Urinary bladder (tissue), 4 donors: ENCODE measurements at places on chromosomes 16 and 17. TPM values are rescaled to one million over a fixed set of nuclear protein-coding genes. Genes with fewer than 3 reads are reported as not detected.

The KRT40 gene
- total RNA-seq = not detected

DNA sequence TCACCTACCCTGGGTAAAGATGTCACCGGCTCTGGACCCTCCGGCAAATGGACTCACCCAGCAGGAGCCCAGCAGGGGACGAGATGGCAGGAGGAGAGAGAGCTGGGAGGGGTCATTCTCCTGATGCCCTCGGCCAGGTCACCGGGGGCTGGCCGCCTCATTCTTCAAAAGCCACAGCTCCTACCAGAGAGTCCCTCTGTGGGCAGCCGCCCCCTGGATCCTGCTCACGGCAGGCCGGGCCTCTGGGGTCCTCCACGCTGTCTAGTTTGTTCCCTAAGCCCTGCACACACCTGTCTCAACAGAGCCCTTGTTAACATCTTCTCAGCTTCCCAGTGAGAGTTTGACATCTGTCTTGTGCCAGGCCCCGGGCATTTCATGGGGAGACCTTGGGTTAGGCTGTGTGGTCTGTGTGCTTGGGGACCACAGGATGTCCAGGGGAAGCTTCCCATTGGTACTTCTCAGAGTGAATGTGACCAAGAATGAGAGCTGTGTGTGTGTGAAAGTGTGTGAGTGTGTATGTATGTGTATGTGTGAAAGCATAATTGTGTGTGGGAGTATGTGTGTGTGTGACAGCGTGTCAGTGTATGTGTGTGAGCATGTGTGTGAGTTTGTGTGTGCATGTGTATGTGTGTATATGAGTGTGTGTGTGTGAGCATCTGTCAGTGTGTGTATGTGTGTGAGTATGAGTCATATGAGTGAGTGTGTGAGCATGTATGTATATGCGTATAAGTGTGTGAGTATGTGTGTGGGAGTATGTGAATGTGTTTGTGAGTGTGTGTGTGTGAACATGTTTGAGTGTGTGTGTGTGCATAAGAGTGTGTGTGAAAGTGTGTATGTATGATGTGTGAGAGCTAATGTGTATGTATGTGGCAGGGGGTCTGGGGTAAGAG, 65.5 kb upstream of the BCO1 start:
- DNase-seq = no peak

The SLC47A2 gene
- total RNA-seq = 0.21 TPM

DNA sequence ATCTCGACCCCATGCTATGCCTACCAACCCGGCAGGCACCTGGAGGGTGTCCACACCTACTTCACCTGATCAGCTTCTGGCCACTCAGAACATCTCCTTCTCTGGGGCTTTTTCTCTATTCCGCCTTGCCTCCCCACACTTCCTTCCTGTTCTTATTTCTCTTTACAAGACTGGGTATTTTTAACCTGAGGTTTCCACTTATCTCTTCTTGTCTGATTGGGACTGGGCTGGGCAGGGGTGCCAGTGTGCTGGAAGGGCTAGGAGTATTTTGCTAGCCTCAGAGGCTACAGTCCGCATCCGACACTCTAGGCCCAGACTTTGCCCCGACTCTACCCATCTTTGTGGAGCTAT, 26.2 kb upstream of the ZNF652 start:
- no peak for DNase-seq

The LITAFD gene
- total RNA-seq = not detected

GRCh38 chr17:80424878-80425765, 10.2 kb downstream of the ENDOV start:
- no peak for DNase-seq

GRCh38 chr17:28958820-28959455, 7.6 kb upstream of the PHF12 start:
- no peak for DNase-seq

DNA sequence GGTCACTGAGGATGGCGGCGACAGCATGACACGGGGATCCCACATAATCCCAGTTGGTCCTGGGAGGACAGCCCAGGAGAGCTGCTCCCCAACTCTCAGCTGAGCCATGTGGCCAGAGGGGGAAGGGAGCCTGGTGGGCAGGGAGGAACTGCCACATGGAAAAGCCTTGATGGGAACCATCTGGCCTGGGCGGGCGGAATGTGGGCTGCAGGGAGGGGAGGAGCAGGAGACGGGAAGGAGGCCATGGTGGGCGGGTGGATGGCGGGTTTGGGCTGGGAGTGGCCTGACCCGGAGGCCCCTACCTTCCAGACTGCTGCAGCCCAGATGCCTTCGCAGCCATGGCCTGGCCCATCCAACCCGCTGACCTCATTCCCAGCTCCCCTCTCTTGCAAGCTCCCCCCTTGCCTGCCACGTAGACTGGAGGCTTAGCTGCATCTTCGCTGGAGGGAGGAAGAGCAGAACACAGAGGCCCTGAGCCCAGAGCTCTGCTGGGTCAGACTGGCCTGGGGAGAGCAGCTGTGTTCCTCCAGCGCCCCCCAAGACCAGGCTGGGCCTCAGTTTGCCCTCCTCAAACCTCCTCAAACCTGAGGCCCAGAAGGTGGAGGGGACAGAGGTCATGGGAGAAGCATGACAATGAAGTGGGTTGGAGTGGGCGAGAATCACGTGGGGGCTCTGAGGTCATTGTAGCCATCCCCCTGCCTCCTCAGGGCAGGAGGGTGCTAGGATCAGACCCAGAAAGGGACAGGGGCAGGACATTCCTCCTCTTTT, 8.2 kb upstream of the COL1A1 start:
- DNase-seq = peak; percentile 84

The EIF4A3 gene
- total RNA-seq = 59.5 TPM

- no peak for DNase-seq
These were observed 12.9 kb downstream of the CMC2 start for GRCh38 chr16:80993834-80994233.

The DRC3 gene
- total RNA-seq = 3.6 TPM

DNA sequence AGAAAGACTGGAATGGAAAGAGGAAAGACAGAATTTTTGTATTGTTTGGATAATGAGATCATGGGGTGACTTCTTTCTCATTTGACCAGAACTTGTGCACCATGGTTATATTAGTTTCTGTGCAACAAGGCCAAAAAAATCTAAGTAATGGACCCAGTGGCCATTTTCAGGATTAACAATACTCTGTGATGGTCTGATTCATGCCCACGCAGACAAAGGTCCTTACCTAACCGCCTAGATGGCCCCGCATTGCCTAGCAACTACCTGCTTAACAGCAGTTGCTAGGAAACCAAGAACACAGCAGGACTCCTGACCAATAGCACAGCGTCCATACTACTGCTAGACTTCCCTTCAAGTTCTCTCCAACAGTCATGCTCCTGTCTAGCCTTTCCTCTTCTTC, 22.4 kb downstream of the MIS12 start:
- no peak for DNase-seq

DNA sequence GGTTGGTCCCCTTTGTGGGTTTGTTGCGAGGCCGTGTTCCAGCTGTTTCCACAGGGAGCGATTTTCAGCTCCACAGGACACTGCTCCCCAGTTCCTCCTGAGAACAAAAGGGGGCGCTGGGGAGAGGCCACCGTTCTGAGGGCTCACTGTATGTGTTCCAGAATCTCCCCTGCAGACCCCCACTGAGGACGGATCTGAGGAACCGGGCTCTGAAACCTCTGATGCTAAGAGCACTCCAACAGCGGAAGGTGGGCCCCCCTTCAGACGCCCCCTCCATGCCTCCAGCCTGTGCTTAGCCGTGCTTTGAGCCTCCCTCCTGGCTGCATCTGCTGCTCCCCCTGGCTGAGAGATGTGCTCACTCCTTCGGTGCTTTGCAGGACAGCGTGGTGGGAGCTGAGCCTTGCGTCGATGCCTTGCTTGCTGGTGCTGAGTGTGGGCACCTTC, 27.3 kb upstream of the STH start:
- no peak for DNase-seq

DNA sequence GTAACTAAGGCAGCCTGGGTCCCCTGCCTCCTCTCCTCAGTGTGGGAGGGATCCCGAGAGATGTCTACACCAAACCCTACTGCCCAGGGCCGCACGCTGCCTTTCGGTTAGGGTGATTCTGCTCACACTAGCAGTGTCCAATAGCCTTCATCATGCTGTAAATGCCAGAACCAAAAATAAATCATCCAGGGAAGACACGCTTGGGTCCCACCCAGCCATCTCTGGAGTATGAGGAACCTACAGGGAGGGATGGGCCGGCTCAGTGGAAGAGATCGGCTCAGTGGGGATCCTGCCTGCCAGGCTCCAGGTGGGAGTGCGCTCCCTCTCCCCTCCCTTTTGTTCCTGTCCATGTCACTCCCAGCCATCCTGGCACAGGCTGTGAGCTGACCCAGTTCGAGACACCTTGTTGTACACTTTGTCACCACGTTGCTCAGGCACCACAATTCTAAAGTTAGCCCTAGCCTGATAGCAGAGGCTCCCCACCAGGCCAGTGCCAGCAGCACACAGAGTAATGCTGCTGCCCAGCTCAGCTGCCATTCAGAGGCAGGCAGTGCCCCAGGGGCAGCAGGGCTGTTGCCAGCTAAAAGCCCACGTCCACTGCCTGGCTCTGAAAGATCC, 24.5 kb downstream of the PEMT start:
- no peak for DNase-seq

The CCL17 gene
- total RNA-seq = not detected

- DNase-seq = no peak
These were observed 46.4 kb downstream of the NKD1 start for GRCh38 chr16:50594308-50595260.

DNA sequence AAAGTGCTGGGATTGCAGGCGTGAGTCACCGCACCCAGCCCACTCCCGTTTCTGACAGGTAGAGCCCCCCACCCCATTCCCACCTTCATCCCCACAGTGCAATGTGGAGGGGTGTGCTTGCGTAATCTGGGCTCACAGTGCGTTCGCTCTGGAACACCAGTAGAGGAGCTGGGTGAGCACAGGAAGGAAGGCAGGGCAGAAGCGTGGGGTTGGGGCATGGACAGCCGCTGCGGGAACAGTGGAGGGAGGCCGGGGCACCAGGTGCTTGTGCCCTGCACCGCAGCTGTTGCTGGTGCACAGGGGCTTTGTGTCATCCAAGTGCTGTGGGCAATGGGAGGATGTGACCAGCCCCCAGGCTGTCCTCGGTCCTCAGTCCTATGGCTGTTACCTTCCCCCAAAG, 24.7 kb downstream of the KDM8 start:
- DNase-seq = no peak

DNA sequence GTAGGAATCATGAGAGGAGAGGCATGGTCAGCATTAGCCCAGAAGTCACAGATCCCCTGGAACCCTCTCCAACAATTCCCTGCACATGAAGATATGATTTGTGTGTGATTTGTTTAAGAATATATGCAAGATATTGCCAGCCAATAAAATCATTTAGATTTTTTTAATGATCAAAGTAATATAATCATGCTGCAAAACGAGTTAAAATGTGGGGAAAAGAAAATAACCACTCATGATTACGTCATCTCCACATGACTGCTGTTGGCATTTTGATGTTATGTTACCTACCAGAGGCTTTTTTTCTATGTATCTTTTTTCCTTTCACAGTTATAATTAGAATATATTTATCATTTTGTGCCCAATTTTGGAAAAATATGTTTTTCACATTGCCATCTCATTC, 22.4 kb downstream of the SLC35G3 start:
- DNase-seq = no peak

The HID1 gene
- 5.7 TPM for total RNA-seq

GRCh38 chr16:28537964-28538732, 626 bp downstream of the NUPR1 start:
- DNase-seq = no peak

The KRTAP1-1 gene
- not detected for total RNA-seq

- DNase-seq = no peak
These were observed 23.7 kb upstream of the SPNS2 start for GRCh38 chr17:4475001-4475400.

The MYH3 gene
- 227 TPM for total RNA-seq

DNA sequence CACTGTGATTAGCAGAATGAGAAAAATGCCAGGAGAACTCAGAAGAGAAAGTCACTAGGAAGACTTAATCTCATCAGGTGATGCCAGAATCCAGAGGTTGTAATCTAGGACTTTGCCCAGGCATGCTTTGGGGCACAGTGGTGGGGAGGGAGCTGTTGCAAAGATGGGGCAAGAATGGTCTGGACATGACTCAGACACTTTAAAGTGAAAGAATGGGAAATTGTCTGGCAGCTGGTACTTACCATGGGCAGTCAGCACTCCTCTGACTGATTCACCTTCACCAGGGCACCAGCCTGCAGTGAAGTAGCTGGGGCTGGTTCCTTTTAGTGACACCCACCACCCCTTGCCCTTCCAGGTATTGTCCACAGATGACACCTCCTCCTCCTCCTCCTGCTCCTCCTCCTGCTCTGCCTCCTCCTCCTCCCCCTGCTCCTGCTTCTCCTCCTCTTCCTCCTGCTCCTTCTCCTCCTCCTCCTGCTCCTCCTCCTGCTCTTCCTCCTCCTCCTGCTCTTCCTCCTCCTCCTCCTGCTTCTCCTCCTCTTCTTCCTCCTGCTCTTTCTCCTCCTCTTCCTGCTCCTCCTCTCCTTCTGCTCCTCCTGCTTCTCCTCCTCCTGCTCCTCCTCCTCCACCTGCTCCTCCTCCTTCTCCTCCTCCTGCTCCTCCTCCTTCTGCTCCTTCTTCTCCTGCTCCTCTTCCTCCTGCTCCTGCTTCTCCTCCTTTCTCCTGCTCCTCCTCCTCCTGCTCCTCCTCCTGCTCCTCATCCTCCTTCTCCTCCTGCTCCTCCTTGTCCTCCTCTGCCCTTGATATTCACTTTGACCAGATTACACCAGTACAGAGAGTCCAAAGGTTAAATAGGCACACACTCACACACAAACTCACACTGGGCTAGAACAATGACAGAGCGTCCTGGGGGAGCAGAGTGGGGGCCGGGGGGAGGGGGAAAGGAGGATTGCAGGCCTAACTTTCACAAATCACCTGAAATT, at the start of gene CHD9NB:
TSS of gene CHD9NB (minus strand) at position 379 of the 983 bp plus-strand sequence. CDS start 8,739 bp downstream, outside the sequence.
- no peak for DNase-seq

GRCh38 chr17:61352781-61353491, 46.7 kb upstream of the TBX2 start:
- no peak for DNase-seq

GRCh38 chr16:67458121-67458641, 22.8 kb downstream of the ATP6V0D1 start:
- DNase-seq = no peak

The TMEM238L gene
- total RNA-seq = 4.1 TPM

- no peak for DNase-seq
These were observed 330.6 kb upstream of the PMFBP1 start for GRCh38 chr16:72502594-72503005.

The TAT gene
- not detected for total RNA-seq

DNA sequence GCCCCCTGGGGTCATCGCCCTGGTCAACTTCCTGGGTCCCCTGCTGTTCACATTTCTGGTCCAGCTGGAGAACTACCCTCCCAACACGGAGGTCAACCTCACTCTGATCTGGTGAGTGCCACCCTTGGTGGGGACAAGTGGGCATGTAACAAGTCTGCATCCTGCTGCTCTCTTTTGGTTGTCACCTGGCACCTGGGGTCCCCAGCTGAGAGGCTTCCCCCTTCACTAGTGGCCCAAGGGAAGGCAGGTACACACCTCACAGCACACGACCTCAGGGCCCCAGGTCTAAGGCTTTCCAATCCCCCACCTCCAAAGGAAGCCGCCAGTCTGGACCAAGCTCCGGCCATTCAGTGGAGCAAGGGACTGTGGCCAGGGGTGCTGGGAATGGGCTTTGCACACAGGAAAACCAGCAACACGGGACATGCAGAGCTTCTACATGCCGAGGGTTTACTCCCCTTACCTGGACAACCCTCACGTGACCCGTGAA, 4.4 kb downstream of the TMC8 start:
- DNase-seq = no peak

- no peak for DNase-seq
These were observed at the start of gene CACNB1 for GRCh38 chr17:39197380-39198185. Gene CACNB1, minus strand, starts transcription at chr17:39197669. Its CDS starts 174 bp downstream, at chr17:39197495.
